ENCODE measurements at places on chromosomes 16 and 17. TPM values are rescaled to one million over a fixed set of nuclear protein-coding genes. Genes with fewer than 3 reads are reported as not detected.

- no peak for DNase-seq
These were observed 126.8 kb upstream of the PSMD7 start for GRCh38 chr16:74169687-74170376.

DNA sequence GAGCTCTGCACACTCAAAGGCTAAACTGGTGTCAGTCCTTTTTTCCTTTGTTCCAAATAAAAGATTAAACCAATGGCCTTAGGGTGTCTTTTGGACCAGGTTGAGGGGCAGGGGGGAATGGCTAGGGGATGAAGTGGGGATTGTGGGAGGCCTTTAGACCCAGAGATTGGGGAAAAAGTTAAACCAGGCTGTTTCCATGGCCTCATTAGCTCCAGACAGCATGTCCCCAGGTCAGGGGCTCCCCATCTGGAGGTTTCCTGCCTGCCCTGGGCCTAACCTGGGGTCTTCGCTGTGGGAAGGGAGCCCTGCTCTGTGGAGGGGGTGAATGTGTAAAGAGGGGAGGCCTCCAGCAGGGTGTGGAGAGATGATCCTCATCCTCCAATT, 10.3 kb downstream of the FKBP10 start:
- DNase-seq, result no peak

DNA sequence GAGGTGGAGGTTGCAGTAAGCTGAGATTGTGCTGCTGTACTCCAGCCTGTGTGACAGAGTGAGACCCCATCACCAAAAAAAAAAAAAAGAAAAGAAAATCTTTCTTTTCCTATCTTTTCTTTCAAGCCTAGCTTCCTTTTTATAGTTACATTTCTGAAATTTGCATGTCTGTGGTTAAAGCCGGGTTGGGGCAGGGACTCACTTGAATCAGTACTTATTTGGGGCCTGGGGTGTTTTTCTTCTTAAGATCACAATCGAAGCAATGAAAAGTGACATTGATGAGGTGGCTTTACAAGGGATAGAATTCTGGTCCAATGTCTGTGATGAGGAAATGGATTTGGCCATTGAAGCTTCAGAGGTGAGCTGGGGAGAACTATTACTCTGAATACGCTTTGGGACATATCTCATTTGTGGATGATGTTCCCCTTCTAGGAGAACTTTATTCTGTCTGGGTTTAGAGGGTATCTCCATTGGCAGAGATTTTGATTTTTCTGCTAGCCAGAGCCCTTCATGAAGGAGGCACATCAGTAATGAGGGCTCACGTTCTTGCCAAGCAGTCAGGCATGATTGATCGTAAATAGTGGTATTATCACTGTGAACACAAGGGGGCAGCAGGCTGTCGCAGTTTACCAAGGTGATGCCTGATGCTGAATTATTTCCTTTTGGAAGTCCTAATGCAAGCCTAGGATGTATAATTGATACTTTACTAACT, 14.3 kb downstream of the KPNB1 start:
- peak; percentile 71 for DNase-seq

DNA sequence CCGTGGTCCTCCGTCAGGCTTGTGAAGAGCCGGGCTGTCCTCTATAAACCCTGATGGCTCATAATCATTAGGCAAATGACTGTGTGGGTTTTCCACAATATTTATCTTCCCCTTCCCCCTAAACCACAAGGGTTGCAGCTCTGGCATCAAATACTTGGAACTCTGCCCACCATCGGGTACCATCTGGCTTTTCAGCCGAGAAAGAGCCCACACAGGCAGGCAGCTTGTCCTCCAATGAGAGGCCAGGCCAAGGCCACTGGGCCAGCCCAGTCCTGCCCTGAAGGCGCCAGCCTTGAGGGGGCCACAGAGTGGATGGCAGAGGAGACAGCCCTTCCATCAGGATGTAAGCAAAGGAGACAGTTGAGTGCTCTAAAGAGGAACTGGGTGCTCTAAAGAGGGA, 31.8 kb upstream of the NAT9 start:
- DNase-seq, result no peak

GRCh38 chr17:27591986-27592385, 39.0 kb upstream of the LGALS9 start:
- no peak for DNase-seq

DNA sequence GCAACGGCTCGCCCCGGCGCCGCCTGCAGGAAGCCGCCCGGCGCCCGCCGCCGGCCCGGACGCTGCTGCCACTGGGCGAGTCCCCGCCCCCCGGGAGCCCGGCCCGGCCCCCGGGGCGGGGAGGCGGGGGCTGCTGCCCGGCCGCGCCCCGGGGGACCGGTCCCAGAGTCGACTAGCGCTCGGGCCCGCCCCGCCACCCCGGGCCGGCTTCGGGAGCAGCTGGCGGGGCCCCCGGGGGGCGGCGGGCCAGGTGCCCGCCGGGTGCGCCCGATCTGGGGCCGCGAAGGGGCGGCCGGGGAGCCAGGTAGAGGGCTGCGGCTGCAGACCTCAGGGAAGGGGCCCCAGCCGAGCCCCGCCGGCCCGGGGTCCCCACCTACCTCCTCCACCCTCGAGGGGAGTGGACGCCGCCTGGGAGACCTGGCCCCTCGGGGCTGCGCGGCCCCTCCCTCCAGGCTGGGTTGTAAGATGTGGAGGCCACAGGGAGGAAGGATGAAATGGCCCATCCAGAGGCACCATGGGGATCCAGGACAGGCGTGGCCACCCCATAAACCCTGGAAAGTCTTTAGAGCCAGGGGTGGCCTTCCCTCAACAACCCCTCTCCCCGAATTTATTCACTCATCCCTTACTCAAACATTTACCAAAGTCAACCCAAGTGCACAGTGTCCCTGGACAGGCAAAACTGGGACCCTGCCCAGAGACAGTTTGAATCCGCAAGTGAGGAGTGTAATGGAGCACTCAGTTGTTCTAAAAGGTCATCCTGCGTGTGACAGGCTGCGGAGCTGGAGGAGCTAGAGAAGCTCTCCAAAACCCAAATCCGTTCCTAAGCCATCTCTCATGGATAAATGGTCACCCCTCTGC, at the start of gene CDYL2:
TSS of gene CDYL2 (minus strand) at position 73 of the 858 bp plus-strand sequence. CDS start 425 bp downstream, outside the sequence.
- DNase-seq, result peak; percentile 58

- peak; percentile 51 for DNase-seq
These were observed 17.1 kb upstream of the FAM83G start for GRCh38 chr17:19021622-19022083.

DNA sequence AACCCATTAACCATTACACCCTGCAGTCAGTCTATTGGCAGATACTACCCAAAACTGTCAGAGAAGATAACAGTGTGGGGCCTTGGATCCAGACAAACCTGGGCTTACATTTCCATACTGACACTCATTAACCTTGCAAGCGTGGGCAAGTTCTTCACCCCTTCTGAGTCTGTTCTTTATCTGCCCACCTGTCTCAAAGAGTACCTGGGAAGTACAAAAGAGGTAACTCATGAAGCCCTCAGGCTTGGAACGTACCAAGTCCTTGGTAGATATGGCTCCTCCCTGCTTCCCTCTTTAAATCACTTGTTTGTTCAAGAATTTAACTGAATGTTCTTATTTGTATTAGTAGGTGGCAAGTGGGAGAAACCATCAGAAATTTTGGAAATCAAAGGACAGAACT, 2.5 kb upstream of the IGSF6 start:
- DNase-seq, result no peak

- DNase-seq, result no peak
These were observed 17.7 kb downstream of the SLC38A10 start for GRCh38 chr17:81277421-81277820.

DNA sequence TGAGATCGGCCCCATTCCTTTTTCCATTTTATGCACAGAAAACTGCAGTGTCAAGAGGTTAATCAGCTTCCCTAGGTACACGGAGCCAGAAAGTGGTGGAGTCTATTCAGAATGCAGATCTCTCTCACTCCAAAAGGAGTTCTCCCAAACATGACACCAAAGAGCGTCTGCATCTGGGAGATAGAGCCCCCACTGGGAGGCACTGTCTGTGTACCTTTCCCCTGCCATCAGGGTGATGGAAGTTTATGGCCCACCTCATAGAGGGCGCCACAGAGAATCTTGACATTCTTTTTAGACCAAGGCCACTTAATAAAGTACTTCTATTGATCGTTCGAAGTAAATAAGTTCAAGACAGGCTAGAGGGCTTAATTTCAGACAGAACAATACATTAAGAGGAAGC, 493.7 kb upstream of the ERCC4 start:
- no peak for DNase-seq

DNA sequence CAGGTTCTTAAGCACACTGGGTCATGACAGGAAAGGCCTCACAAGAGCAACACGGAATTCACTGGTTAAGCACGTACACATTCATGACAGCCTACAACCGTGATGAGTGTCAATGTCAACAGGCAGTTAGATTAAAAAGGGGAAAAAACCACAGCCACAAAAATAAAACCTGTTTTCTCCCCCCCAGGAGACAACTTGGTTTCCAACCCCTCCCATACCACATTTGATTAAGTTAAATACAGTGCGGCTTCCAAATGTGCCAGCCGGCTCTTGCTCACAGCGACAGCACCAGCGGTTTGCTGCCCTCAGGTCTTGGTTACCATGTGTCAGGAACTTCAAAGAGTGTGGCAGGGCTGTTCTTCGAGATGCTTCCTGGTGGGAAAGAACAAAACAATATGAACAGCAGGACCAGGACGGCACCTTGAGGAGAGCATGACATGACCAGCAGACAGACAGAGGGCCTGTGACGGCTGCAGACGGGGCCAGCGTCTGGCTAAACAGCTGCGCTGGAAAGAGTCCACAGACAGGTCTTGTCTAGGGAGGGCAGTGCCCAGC, 193.6 kb downstream of the PARN start:
- no peak for DNase-seq

DNA sequence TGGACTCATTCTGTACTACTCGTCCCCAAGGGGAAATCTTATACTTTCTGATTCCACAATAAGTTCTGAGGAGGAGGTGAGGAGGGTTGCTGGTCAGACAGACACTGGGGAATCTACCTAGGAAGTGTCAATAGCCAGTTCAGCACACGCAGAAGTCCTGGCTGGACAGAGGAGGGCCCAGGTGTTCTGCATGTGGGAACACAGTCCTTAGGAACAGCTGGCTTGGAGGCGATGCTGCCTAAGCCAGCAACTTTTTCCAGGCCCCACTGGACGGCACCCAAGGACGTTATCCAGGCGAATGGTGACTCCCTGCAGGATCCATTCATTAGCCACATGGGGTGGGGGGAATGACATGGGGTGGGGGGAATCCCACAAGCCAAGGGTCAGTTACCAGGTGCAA, 29.9 kb upstream of the WFIKKN2 start:
- no peak for DNase-seq

DNA sequence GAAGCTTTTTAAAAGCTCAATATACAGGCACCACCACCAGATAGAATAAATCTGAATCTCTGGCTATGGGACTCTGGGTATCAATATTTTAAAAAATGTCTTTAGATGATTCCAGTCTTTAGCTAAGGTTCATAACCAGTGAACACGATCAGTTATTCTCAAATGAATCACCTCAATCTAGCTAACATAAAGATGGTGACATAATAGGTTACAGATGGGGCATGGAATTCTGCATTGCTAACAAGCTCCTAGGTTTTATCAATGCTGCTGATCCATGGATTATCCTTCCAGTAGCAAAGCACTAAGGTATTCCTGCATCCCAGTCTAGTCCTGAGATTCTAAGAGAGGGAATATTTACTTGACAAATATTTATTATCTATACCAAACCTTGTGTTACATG, 415.5 kb upstream of the CDH11 start:
- no peak for DNase-seq

DNA sequence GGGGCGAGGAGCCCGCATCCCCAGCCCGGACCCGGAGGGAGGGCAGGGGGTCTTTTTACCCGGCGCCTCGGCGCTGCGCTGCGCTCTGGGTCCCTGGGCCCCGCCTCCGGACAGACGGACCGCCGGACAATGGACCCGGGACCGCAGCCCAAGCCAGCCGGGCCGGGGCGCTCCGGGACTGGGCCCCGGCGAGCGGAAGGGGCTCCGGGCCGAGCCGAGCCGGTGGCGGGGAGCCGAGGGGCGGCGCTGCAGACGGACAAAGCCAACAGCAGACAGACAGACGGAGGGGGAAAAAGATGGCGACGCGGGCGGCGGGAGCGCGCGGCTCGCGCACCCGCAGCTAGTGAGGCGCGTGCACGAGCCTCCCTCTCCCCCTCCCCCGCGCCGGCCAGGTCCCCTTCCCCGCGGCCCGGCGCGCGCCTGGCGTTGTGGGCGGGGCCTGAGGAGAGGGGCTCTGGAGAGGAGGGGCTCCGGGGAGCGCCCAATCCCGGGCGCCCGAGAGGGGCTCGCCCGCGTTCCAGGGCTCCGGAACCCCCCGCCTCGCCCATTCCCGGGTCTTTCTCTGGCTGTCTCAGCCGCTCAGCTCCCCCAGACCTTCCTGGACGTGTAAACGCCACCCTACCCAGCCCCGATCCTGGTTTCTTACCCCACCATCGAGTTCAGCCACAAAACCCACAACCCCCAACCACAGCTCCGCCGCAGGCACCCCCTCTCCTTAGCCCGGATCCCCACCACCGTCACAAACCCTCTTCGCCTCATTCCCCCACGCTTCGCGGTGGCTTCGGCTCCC, at the start of gene ZNF821:
TSS of gene ZNF821 (minus strand) at position 334 of the 790 bp plus-strand sequence. CDS start 4,236 bp downstream, outside the sequence.
- peak; percentile 83 for DNase-seq

- peak; percentile 39 for DNase-seq
These were observed 666 bp upstream of the METTL9 start for GRCh38 chr16:21598701-21599121.

DNA sequence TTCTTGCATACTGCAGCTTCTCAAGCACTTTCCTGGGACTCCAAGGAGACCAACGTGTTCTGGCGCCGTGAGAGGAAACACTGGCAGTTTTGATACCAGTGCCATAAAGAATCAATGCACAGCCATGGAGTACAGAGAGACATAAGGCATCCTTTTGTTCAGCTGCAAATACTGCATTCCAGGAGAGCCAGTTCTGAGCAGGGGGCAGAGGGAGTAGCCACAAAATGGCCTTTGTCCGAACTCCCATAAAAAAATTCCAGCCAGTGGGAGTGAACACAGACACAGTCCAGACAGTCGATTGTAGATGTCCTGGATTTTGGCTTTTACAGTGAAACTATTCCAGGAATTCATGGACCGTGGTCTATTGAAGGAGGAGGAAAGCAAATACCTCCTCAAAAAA, 36.2 kb upstream of the TEKT3 start:
- no peak for DNase-seq

The CLEC18B gene
- total RNA-seq, result 0.34 TPM

The ATP1B2 gene
- 0.26 TPM for total RNA-seq

The MSLN gene
- not detected for total RNA-seq

The TEKT5 gene
- not detected for total RNA-seq

The ABAT gene
- 8.7 TPM for total RNA-seq

The TEKT1 gene
- not detected for total RNA-seq

The TAT gene
- total RNA-seq, result not detected

The GRIN2A gene
- total RNA-seq, result not detected

The GPRC5B gene
- total RNA-seq, result not detected

The MYH11 gene
- 0.07 TPM for total RNA-seq

The GPR139 gene
- not detected for total RNA-seq

All from activated CD4-positive, alpha-beta memory T cell treated with anti-CD3 and anti-CD28 coated beads for 36 hours (primary cell).